ENCODE measurements at places on chromosomes 2 and 18.

DNA sequence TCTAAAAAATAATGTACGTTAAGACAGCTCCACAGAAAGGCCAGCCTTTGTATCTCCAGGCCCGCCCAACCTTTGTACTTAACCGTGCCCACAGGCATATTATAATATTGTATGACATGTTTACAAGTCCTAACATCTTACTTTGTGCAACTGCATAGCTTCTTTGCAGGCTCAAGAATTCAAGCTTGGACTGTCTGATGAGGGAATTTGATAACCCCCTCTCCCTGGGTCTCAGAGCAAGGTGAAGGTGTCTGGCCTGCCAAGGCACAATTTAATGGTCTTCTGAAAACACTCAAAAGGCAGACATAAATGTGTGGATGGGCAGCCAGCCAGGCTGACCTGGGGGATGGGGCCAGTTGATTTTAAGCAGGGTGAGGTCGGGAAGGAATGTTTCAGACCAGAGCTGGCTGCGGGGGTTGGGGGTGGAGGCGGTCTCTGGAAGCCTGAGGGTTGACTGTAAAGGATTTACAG, 732.7 kb upstream of the FANCL start:
- no peaks in the 10 kb centered on the region for H3K27me3 ChIP-seq
- H3K4me1 ChIP-seq = no peaks in the 10 kb centered on the region
- no peak overlapping the region for H3K27ac ChIP-seq

DNA sequence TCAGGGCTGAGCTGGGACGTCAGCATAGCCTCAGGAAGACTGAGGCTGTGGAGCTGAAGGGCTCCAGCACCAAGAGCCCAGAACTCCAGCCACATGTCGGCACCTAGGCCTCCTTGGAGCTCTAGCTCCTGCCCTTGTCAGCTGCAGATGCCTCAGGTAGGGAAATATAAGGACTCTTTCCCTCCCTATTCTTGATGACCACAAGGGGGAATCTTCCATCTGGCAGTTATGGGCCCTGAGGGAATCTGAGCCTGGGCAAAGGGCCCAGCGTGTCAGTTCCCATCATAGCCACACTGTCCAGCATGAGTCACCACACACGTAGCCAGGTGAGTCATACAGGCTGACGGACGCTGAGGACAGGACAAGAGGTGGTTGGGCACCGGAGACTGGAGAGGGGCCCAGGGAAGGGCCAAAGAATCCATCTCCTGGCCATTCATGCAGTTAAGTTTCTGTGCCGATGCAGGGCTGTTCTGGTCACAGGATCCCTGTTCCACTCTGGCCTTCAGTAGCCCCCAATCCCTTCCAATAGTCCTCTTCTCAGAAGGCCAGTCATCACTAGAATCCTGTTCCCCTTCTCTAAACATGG, 1.8 kb downstream of the MPV17 start:
- H3K4me1 ChIP-seq = peaks cover 20% of the 10 kb centered on the region
- no peak overlapping the region for H3K4me3 ChIP-seq
- DNase-seq = peak; percentile 75
- H3K27me3 ChIP-seq = no peaks in the 10 kb centered on the region
- peaks cover 19% of the 10 kb centered on the region for H3K36me3 ChIP-seq

- H3K27me3 ChIP-seq = no peaks in the 10 kb centered on the region
- no peaks in the 10 kb centered on the region for H3K36me3 ChIP-seq
- no peak overlapping the region for H3K27ac ChIP-seq
- no peaks in the 10 kb centered on the region for H3K4me1 ChIP-seq
- H3K4me3 ChIP-seq = no peak overlapping the region
These were observed 359.6 kb downstream of the NRXN1 start for GRCh38 chr2:50672282-50672681.

- H3K27me3 ChIP-seq = no peaks in the 10 kb centered on the region
- no peak overlapping the region for H3K4me3 ChIP-seq
- peaks cover 36% of the 10 kb centered on the region for H3K4me1 ChIP-seq
- no peak overlapping the region for H3K27ac ChIP-seq
- no peaks in the 10 kb centered on the region for H3K36me3 ChIP-seq
- no peak for DNase-seq
These were observed 44.2 kb downstream of the CYP27C1 start for GRCh38 chr2:127175751-127176354.

DNA sequence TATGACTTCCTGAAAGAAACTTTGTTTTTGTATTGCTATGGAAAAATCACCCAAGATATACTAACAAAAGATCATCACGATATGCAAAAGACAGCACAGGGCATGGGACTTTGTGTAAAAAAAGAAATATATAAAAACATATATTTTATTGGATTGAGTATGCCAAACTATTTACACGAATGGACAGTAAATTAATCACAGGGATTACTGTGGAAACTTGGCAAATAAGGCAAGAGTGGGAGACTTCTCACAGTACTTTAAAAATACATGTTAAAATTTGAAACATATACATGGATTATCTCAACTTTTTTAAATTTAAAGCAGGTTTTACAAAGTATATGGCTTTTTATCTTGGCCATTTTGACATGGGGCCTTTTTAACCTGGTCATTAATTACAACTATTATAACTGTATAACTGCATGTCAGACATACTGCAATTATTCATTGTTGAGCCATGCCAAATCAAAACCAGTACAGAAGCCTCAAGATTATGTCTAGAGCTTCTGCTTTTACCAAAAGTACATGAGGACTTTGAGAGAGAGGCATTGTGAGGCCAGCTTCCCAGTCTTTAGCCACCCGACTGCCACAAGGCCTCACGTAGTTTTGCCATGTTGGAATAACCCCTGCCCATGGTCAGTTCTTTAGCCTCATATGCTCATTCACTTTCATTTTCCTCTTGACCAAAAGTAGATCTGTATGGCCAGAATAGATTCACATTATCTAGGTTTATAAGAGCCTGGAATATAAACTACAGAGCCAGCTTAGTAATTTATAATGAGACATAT, 419.8 kb downstream of the SETBP1 start:
- DNase-seq = no peak
- no peak overlapping the region for H3K27ac ChIP-seq
- no peaks in the 10 kb centered on the region for H3K36me3 ChIP-seq
- H3K27me3 ChIP-seq = no peaks in the 10 kb centered on the region

- DNase-seq = no peak
- no peak overlapping the region for H3K27ac ChIP-seq
- H3K4me1 ChIP-seq = no peaks in the 10 kb centered on the region
- H3K4me3 ChIP-seq = no peak overlapping the region
- no peaks in the 10 kb centered on the region for H3K27me3 ChIP-seq
- H3K36me3 ChIP-seq = no peaks in the 10 kb centered on the region
These were observed 291.2 kb downstream of the ALPK2 start for GRCh38 chr18:58337686-58338085.

DNA sequence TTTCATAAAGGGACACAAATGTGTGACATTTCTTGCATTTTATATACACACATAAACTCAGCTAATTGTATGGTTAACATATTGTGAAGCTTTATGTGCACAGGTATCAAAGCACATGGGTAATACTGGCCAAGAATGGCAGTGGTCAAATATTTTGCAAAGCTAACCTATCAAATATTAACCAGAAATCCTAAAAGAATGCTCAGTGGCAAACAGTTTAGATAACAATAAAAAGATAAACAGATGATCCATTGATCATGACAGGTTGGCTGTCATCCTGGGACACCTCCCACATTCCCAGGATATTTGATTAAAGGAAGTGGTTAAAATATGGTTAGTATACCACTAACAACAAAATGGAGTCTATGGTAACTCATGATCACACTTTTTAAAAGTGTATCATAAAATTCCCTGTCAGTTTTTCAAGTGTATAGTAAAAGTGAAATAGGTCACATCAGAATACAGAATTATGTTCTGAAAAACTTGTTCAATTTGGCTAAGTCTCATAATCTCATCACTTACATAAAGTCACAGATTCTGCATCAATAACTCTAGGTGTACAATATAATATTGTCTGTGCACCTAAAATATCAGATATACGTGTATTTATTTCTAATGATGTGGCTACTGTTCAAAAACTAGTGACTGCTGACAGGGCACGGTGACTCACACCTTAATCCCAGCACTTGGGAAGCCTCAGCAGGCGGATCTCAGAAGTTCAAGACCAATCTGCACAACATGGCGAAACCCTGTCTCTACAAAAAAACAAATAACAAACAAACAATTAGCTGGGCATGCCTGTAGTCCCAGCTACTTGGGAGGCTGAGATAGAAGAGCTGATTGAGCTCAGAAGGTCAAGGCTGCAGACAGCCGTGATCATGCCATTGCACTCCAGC, 48.9 kb downstream of the CDH2 start:
- no peak overlapping the region for H3K4me3 ChIP-seq
- H3K27ac ChIP-seq = no peak overlapping the region
- H3K4me1 ChIP-seq = no peaks in the 10 kb centered on the region

DNA sequence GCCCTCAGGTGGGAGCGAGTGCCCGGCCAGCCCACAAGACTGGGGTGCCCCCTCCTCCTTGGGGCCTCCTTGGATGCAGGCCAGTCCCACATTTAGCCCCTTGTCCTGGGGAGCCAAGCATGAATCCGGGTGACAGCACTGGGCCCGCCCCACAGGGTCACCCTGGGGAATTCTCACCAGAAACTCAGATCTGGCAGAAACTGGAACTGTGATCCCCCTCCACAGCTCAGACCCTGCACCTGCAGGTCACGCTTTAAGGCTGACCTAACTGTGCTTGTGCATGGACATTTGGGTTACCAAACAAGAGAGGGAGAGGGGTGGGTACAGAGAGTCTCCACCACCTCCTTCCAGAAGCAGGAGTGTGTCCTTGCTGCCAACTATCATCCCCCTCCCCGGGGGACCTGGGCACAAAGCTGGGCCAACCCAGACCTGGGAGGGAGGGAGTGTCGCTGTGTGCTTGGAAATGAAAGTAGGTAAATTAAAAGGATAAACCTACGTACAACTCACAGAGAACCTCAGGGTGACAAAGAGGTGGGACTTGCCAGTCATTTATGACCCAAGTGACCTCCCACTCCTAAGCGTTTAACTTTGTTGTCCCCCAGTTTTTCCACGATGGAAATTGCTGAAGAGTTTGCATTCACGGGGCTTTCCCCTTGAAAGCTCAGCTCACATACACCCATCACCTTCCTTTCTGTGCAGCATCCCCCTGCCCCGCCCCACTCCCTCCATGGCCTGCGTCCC, 9.1 kb downstream of the ITM2C start:
- H3K4me3 ChIP-seq = no peak overlapping the region
- no peak overlapping the region for H3K27ac ChIP-seq
- H3K27me3 ChIP-seq = no peaks in the 10 kb centered on the region
- DNase-seq = no peak
- no peaks in the 10 kb centered on the region for H3K36me3 ChIP-seq

- H3K4me3 ChIP-seq = no peak overlapping the region
- no peak for DNase-seq
- no peaks in the 10 kb centered on the region for H3K27me3 ChIP-seq
- peaks cover 4% of the 10 kb centered on the region for H3K4me1 ChIP-seq
These were observed 112.5 kb downstream of the ZNF532 start for GRCh38 chr18:58977223-58977622.

- no peak for DNase-seq
- H3K4me3 ChIP-seq = no peak overlapping the region
- peaks cover 17% of the 10 kb centered on the region for H3K4me1 ChIP-seq
- no peaks in the 10 kb centered on the region for H3K36me3 ChIP-seq
- no peak overlapping the region for H3K27ac ChIP-seq
- no peaks in the 10 kb centered on the region for H3K27me3 ChIP-seq
These were observed 278.4 kb downstream of the NDUFA10 start for GRCh38 chr2:239746559-239747246.

- peak within 1 kb of the TSS; percentile 82 for H3K4me3 ChIP-seq
- DNase-seq = peak; percentile 99
- peaks cover 20% of the 10 kb centered on the region for H3K4me1 ChIP-seq
These were observed at the start of the genes APLF and FBXO48 for GRCh38 chr2:68467077-68467960. Gene APLF (plus strand): TSS chr2:68467585. CDS start chr2:68467732, 147 bp downstream. Gene FBXO48 (minus strand): TSS chr2:68467294. CDS start chr2:68465145, 2,149 bp downstream.

- no peak overlapping the region for H3K4me3 ChIP-seq
- H3K27ac ChIP-seq = no peak overlapping the region
- H3K27me3 ChIP-seq = no peaks in the 10 kb centered on the region
These were observed 635.0 kb downstream of the ARHGAP15 start for GRCh38 chr2:143764261-143764660.

- H3K27ac ChIP-seq = peak overlapping the region; percentile 85
- H3K27me3 ChIP-seq = no peaks in the 10 kb centered on the region
- DNase-seq = no peak
- no peaks in the 10 kb centered on the region for H3K36me3 ChIP-seq
- no peak overlapping the region for H3K4me3 ChIP-seq
- H3K4me1 ChIP-seq = peaks cover 79% of the 10 kb centered on the region
These were observed 5.9 kb upstream of the TMSB10 start for GRCh38 chr2:84899304-84900204.

GRCh38 chr2:11771971-11772615, 25.7 kb downstream of the LPIN1 start:
- no peak for DNase-seq
- H3K4me1 ChIP-seq = peaks cover 3% of the 10 kb centered on the region
- no peaks in the 10 kb centered on the region for H3K27me3 ChIP-seq
- H3K4me3 ChIP-seq = no peak overlapping the region
- peaks cover 43% of the 10 kb centered on the region for H3K36me3 ChIP-seq

DNA sequence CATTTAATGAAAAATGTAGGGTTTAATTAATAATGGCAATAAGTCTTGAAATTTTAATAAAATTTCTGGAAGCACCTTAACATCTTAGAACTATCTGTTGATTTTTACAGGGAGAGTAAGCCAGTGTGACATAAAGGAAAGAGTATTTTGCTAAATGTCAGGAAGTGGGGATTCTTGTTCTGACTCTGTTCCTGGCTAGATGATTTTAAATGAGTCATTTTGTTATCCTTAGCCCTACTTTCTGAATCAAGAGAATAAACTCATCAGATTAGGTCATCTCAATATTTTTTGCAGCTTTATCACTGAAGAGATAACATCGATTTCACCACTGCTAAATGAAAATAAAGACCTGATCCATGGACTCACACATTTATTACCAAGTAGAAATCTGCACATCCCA, 377.5 kb upstream of the CYRIA start:
- H3K4me1 ChIP-seq = no peaks in the 10 kb centered on the region
- no peak overlapping the region for H3K4me3 ChIP-seq
- no peak overlapping the region for H3K27ac ChIP-seq

GRCh38 chr18:75377258-75377657, 50.2 kb downstream of the SMIM21 start:
- H3K4me3 ChIP-seq = no peak overlapping the region
- no peaks in the 10 kb centered on the region for H3K36me3 ChIP-seq
- no peaks in the 10 kb centered on the region for H3K4me1 ChIP-seq
- H3K27ac ChIP-seq = no peak overlapping the region
- DNase-seq = no peak

- no peaks in the 10 kb centered on the region for H3K27me3 ChIP-seq
- H3K36me3 ChIP-seq = no peaks in the 10 kb centered on the region
- H3K4me1 ChIP-seq = no peaks in the 10 kb centered on the region
- H3K27ac ChIP-seq = no peak overlapping the region
- no peak for DNase-seq
These were observed 29.1 kb upstream of the ZC3H15 start for GRCh38 chr2:186456941-186457340.

DNA sequence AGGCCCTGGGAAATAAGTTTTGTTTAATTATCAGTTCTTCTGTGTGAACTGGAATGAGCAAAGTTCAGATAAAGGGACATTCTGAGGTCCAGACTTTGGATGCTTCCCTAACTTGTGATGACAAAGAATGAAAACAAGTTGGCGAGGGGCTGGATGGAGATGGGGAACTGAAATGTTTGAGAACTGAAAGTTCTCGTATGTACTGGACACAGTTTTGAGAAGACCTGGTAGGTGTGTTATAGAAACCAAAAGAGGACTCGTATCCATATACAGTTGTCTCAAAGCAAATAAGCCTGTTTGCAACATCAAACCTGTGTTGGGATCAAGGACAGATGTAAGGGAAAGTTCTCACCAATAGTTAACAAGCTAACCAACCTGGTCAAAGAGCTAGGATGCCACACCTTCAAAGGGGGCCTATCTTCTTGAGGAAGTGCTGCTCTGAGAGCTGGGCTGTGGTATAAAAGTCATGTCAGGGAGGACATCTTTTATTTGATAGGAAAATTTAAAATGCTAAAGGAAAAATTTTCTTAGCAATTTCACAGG, at the start of gene UPP2:
Gene UPP2 (plus strand): TSS at position 493 of the 543 bp plus-strand sequence. CDS start 188 bp downstream, outside the sequence.
- DNase-seq = no peak
- no peaks in the 10 kb centered on the region for H3K4me1 ChIP-seq
- H3K27ac ChIP-seq = no peak within 1 kb of the TSS
- no peaks in the 10 kb centered on the region for H3K36me3 ChIP-seq
- no peaks in the 10 kb centered on the region for H3K27me3 ChIP-seq

Data from CD14-positive monocyte (primary cell).